ENCODE measurements at places on chromosomes 1 and 21.
A peak's percentile ranks its signal among the peaks of the same experiment; 100 is the strongest.

DNA sequence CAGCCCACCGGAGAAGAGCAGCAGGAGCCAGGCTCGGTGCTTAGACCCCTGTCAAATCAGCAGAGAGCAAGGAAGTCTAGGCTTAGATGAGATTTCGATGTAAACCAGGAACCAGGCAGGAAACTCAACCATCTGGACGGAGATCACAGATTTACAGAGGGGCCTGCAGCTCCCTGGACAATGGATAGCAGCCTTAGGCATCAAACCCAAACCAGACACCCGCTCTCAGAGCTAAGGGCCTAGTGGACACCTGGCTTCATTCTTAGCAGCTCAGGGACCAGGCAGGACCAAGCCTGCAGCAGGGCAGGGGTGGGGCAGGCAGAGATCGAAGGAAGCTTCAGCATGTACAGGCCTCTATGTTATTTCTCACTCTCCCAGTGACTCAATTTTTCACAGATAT, 127.8 kb upstream of the FMN2 start:
- H3K27ac ChIP-seq, result no peak overlapping the region
- no peaks in the 10 kb centered on the region for H3K27me3 ChIP-seq
- peaks cover 3% of the 10 kb centered on the region for H3K4me1 ChIP-seq
- H3K4me3 ChIP-seq, result no peak overlapping the region

- no peaks in the 10 kb centered on the region for H3K36me3 ChIP-seq
- no peak for DNase-seq
- no peak overlapping the region for H3K4me3 ChIP-seq
- H3K27me3 ChIP-seq, result no peaks in the 10 kb centered on the region
- no peak overlapping the region for H3K27ac ChIP-seq
- H3K4me1 ChIP-seq, result no peaks in the 10 kb centered on the region
Measured at GRCh38 chr1:150083907-150084306, 16.3 kb downstream of the VPS45 start.

DNA sequence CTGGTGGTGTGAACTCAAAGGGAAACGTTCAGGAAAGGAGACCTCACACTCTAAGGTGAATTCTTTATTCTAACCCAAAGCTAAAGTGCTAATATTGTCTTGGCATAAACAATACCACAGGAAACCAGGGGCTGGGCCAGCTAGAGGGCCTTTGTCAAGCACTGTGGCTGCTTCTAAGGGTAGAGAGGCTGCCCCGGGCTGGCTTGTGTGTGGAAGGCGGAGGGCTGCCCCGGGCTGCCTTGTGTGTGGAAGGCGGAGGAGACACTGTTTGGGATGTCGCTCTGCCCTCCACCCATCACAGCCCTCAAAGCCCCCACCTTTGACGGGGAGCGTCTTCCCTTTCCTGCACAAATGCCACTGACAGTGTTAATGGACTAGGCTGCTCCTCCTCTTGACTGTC, 216.8 kb downstream of the TOMM20 start:
- H3K4me3 ChIP-seq, result no peak overlapping the region
- H3K36me3 ChIP-seq, result no peaks in the 10 kb centered on the region
- peaks cover 14% of the 10 kb centered on the region for H3K4me1 ChIP-seq
- no peak for DNase-seq
- no peak overlapping the region for H3K27ac ChIP-seq

- H3K36me3 ChIP-seq, result no peaks in the 10 kb centered on the region
- H3K4me1 ChIP-seq, result peaks cover 6% of the 10 kb centered on the region
- no peak overlapping the region for H3K27ac ChIP-seq
- no peak for DNase-seq
- H3K4me3 ChIP-seq, result no peak overlapping the region
Measured at GRCh38 chr1:179803918-179804317, 60.8 kb downstream of the FAM163A start.

DNA sequence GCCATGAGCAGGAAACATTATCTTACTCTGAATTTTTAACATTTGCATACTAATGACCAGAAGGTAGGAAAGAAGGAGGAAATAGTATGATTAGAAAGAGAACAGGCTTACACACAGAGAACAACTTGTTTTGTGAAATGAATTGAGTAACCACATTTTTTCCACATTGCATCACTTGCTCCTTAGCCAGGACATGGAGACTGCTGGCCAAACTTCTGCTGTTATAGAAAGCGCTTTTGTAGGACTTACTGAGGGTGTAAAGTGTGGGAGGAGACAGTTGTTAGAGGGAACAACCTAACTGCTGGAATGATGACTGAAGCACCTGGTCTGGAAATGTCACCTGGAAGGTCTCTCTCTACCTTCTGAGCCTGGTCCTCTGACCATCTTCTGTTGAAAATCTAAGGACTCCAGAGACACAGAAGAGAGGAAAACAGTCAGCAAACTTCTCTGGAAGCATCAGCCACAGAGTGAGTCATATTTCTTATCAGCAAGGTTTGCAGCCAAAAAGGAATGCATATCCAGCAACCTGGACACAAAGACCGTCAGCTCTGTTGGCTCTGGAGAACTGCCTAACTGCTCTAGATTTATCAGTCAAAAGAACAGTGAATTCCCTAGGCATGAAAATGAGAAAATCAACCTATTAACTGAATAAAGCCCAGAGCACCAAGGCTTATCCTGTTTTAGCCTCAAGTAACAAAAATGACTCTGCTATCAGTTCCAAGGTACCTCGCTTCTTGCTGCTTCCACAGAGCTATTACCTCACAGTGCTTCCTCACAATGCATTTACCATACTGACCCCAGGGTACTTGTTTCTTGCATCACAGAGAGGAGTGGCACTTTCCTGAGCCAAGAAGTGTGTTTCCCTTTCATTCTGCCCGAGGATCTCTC, 88.0 kb upstream of the SLFNL1 start:
- H3K4me1 ChIP-seq, result no peaks in the 10 kb centered on the region
- H3K27ac ChIP-seq, result no peak overlapping the region
- H3K4me3 ChIP-seq, result no peak overlapping the region
- H3K27me3 ChIP-seq, result no peaks in the 10 kb centered on the region

GRCh38 chr1:15579683-15580047, 5.2 kb downstream of the AGMAT start:
- no peak overlapping the region for H3K4me3 ChIP-seq
- no peak overlapping the region for H3K27ac ChIP-seq
- no peaks in the 10 kb centered on the region for H3K36me3 ChIP-seq
- peaks cover 2% of the 10 kb centered on the region for H3K27me3 ChIP-seq
- H3K4me1 ChIP-seq, result no peaks in the 10 kb centered on the region
- DNase-seq, result no peak

DNA sequence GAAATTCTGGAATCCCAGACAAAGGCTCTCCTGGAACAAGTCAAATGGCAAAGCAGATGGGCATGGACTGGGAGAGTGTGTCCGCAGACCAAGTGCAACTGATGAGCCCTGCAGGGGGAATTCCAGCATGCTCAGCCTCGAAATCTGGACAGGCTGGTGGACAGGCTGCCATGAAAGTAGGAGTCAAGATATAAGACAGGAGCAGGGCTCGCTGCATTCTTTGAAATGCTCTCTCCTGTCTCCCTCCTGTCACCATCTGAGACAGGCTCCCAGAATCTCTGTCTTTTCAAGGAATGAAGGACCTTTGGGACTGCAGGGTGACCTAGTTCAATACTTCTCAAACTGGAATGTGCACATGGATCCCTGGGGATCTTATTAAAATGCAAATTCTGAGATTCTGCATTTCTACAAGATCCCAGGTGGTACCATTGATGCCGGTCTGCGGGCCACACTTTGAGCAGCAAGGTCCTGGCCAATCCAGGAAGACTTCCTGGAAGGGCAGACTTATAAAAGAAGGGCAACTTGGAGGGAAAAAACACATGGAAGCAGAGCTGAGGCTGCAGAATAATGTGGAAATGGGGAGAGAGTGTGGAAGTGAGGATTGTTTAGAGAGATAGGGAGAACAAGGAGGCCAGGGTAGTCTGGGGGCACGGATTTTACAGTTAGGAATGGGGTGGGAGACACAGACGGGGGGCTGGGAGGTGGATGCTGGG, 29.8 kb downstream of the TNNT2 start:
- peaks cover 6% of the 10 kb centered on the region for H3K27me3 ChIP-seq
- no peak overlapping the region for H3K27ac ChIP-seq
- no peaks in the 10 kb centered on the region for H3K36me3 ChIP-seq
- peaks cover 16% of the 10 kb centered on the region for H3K4me1 ChIP-seq

GRCh38 chr1:248686815-248687214, 15.8 kb downstream of the OR14I1 start:
- H3K36me3 ChIP-seq, result no peaks in the 10 kb centered on the region
- DNase-seq, result no peak
- H3K4me3 ChIP-seq, result no peak overlapping the region
- H3K27me3 ChIP-seq, result no peaks in the 10 kb centered on the region

- no peak overlapping the region for H3K27ac ChIP-seq
- no peaks in the 10 kb centered on the region for H3K27me3 ChIP-seq
- H3K36me3 ChIP-seq, result no peaks in the 10 kb centered on the region
- H3K4me3 ChIP-seq, result no peak overlapping the region
- H3K4me1 ChIP-seq, result peaks cover 16% of the 10 kb centered on the region
Measured at GRCh38 chr1:31981456-31981839, 32.2 kb upstream of the KHDRBS1 start.

DNA sequence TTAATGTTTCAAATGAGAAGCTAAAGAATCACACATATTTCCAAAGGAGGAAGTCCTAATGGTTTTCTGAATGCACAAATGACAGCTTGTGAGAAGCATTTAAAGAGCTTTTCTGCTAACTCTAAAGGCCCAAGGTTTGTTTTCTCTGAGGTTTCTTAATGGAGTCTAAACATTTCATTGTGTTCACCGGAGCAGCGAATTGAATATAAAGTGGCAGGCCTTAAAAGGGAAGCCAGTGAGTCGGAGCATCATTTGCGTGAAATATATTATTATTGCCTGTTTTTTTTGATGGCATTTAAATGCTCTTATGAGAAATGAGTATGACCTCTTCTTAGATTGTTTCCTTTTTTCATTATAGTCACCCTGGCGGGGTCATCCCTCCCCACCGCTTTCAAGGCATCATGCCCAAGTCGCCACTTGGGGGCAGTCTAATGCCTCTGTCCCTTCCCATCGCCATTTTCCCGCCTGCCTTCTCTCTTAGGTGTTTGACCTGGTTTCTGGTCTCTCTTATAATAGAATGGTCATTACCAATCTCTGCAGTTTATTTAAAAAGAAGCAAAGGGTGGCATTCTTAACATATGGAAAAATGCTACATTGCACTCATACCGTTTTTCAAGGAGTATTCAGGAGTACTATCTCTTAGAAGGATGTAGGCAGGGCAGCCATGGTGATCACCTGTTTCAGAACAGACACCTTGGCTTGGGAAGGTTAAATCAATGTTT, 25.3 kb upstream of the OVAAL start:
- no peak overlapping the region for H3K27ac ChIP-seq
- H3K36me3 ChIP-seq, result no peaks in the 10 kb centered on the region
- peak; percentile 82 for DNase-seq
- H3K4me1 ChIP-seq, result no peaks in the 10 kb centered on the region

DNA sequence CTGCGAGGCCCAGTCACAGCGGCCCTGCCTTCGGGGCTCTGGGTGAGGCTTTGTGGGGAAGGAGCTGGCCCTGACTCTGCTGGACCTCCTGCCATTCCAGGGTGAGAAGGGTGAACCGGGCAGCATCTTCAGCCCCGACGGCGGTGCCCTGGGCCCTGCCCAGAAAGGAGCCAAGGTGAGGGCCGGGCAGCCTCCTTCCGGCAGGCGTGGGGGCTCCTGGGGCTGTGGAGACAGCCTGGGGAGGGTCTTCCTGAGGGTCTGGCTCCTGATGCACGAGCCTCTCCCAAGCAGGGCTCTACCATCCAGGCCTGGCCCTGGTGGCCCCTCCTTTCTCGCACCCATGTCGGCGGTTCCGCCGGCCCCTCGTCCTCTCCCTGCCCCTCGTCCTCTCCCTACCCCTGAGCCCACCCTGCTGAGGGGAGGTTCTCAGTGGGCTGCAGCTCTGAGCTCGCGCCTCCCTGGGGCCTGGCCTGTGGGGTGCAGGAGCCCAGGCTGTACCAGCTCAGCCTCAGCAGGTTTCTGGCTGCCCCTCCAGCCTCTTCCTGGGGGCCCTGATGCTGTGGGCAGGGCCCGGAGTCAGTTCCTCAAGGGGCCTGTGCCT, 48.7 kb downstream of the SLC19A1 start:
- DNase-seq, result no peak
- no peak overlapping the region for H3K27ac ChIP-seq
- no peak overlapping the region for H3K4me3 ChIP-seq

DNA sequence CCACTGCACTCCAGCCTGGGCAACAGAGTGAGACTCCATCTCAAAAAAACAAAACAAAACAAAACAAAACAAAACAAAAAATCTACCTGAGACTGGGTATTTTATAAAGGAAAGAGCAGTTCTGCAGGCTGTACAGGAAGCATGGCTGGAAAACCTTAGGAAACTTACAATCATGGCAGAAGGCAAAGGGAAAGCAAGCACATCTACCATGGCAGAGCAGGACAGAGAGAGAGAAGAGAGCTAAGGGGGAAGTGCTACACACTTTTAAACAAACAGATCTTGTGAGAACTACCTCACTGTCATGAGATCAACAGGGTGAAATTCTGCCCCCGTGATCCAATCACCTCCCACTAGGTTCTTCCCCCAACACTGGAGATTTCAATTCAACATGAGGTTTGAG, 198.3 kb upstream of the SAMSN1 start:
- DNase-seq, result no peak
- no peaks in the 10 kb centered on the region for H3K36me3 ChIP-seq
- no peak overlapping the region for H3K4me3 ChIP-seq

DNA sequence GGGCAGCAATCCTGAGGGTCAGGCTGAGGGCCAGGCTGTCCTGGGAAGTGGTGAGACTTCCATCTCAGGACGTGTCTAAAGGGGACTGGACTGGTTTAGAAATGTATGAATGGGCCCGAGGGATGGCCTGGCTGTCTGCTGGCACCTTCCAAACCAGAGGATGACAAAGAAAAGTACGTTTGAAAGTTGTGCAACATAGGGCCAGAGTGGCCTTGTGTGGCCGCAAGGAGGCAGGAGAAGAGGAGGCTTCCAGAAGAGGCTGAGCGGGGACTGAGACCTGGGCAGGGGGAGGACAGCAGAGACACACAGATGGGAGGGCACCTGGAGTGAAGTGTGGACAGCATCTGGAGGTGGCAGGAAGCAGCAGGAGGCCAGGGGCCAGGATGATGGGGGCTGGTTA, 2.6 kb upstream of the SYTL1 start:
- peaks cover 14% of the 10 kb centered on the region for H3K27me3 ChIP-seq
- no peak overlapping the region for H3K27ac ChIP-seq
- H3K4me1 ChIP-seq, result peaks cover 18% of the 10 kb centered on the region
- H3K4me3 ChIP-seq, result no peak overlapping the region

- H3K27ac ChIP-seq, result no peak overlapping the region
- no peaks in the 10 kb centered on the region for H3K27me3 ChIP-seq
- H3K4me3 ChIP-seq, result no peak overlapping the region
- H3K4me1 ChIP-seq, result no peaks in the 10 kb centered on the region
Measured at GRCh38 chr21:45217010-45217409, 70.7 kb downstream of the POFUT2 start.

GRCh38 chr21:28516021-28516420, 476.7 kb downstream of the LTN1 start:
- no peak overlapping the region for H3K4me3 ChIP-seq
- no peaks in the 10 kb centered on the region for H3K27me3 ChIP-seq
- H3K27ac ChIP-seq, result no peak overlapping the region
- DNase-seq, result no peak
- no peaks in the 10 kb centered on the region for H3K36me3 ChIP-seq

DNA sequence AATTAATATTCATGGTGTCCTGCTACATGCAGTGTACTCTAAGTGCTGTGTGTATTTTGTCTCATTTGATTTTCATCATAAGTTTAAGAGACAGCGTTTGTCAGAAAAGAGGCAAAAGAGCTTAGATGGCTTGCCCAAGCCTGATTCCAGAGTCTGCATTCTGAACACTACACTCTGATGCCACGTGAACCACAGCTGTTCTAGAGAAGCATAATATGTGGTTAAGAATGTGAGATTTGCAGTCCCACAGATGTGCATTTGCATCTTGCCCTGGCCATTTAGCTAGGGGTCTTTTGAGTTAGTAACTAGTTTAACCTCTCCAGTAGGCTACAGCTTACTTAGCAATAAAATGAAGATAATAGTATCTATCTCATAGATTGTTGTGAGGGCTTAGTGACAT, 9.2 kb upstream of the GADD45A start:
- H3K4me1 ChIP-seq, result peaks cover 34% of the 10 kb centered on the region
- peak overlapping the region; percentile 53 for H3K4me3 ChIP-seq
- peak overlapping the region; percentile 98 for H3K27ac ChIP-seq

Data from glutamatergic neuron (in vitro differentiated cells).